Stimulated activated CD4-positive, alpha-beta T cell treated with anti-CD3 and anti-CD28 coated beads, TNF-alpha, amount 100 ng/mL, for 1 hour (primary cell): ENCODE measurements at places on chromosomes 2 and 18.
A peak's percentile ranks its signal among the peaks of the same experiment; 100 is the strongest.

- peak; percentile 3 for DNase-seq
These were observed 95.9 kb downstream of the NEB start for GRCh38 chr2:151638191-151638933.

DNA sequence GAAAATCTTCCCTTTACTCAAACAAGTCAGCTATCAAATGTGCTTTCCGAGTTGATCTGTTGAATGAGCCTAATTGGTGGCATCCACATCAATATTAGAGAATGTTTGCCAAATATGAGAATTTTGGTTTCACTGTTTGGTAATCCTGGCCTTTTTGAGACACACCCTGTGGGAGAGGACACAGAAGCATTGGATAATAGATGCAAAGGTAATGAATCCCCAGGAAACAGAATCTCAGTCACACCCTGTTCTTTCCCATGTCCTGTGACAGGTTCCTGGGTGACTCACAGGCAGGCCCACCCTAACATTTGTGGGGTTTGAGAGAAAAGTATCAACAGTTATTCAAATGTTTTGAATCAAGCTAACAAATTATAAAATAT lies 99.8 kb upstream of the PELI1 start:
- DNase-seq = no peak

DNA sequence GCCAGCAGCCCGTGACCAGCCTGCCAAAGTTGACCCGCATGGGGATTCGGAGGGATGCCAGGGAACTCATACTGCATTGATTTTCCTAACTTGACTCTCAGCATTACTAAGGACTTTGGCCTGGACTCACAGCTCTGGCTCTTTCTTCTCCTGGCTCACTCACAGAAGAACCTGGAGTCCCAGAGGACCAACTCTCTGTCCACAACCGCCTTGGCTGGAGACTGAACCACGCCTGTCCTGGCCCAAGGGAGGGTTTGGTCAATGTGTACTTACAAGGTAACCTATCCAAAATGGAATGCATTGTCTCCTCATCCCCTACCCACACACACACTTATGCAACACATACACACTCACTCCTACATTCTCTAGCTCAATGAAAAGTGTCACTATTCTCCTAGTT lies 135.6 kb upstream of the KLHL29 start:
- DNase-seq = no peak

GRCh38 chr2:116319935-116320334 lies 1494.6 kb upstream of the DDX18 start:
- no peak for DNase-seq

DNA sequence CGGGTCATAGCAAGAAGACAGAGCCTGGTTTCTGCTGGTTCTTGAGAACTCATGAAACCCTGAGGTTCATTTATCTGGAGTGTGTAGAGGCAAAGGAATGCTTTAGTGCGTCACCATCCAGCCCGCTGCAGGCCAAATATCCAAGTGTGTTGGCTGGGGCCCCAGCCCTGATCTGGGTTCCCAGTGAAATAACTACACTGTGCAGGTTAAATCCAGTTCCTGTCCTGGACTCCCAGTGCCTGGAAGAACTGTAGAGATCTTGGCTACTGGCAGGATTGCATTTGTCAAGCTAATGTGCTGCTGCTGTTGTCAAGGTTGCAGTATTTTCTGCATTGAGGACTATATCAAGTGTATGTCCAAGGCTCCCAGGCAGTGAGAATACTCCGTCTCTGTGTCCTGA lies 89.9 kb downstream of the MAPK4 start:
- no peak for DNase-seq

GRCh38 chr18:3093624-3094337 lies 80.8 kb upstream of the LPIN2 start:
- no peak for DNase-seq

DNA sequence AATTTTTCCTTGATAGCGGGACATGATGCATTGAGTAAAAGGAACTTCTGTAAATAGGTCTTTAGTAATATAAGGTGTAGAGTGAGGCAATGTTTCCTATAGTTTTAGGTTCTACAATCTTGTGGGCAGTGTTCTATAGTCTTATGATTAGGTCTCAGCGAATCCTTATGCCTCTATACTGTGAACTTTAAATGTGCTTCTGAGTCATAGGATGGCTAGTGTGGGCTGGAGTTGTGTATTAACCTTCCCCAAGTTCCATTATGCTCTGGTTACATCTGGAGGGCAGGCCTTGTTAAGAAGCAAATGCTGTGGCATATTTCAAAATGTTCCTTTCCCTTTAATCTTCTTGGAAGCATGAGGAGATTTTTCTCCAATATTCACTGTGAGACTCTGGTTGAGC lies 73.5 kb downstream of the ROCK2 start:
- no peak for DNase-seq

- no peak for DNase-seq
These were observed 11.5 kb downstream of the PGAP1 start for GRCh38 chr2:196914867-196915460.

GRCh38 chr18:22637787-22638186 lies 220.1 kb upstream of the CTAGE1 start:
- DNase-seq = no peak

GRCh38 chr2:201798252-201798913 lies 8.0 kb upstream of the CDK15 start:
- DNase-seq = no peak

- DNase-seq = no peak
These were observed 65.0 kb downstream of the LINC00305 start for GRCh38 chr18:64083916-64084315.

DNA sequence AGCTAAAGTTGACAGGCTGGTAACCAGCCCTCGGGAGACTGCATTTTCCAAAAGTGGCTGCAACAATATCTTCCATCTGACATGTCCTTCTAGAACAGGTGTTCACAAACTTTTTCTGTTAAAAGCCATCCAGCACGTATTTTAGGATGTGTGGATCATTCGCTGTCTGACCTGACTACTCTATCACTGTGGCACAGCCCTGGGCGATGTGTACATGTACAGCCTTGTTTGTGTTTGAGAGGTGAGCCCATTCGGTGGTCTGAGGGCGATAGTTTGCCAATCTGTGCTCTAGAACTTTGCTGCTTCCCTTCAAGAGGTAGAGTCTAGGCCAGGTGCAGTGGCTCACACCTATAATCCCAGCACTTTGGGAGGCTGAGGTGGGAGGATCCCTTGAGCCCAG lies 166.2 kb downstream of the TGIF1 start:
- no peak for DNase-seq

DNA sequence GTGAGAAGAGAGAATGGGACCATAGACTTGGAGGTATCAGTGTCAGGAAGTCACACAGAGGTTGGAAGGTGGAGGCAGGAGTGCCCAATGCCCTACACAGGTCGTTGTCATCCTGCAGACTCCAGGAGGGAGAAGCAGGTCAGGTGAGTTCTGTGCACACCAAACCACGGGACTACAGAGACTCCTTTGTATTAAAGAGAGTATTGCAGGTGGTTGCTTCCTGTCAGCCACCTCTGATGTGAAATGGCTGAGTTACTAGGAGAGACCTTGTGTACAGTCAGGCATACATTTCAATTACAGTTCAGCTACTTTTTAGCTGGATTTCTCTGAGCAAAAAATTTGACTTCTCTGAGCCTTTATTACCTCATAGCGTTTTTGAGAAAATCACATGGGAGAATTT lies 51.6 kb downstream of the SPP2 start:
- DNase-seq = no peak

GRCh38 chr2:50614056-50614455 lies 417.9 kb downstream of the NRXN1 start:
- no peak for DNase-seq

DNA sequence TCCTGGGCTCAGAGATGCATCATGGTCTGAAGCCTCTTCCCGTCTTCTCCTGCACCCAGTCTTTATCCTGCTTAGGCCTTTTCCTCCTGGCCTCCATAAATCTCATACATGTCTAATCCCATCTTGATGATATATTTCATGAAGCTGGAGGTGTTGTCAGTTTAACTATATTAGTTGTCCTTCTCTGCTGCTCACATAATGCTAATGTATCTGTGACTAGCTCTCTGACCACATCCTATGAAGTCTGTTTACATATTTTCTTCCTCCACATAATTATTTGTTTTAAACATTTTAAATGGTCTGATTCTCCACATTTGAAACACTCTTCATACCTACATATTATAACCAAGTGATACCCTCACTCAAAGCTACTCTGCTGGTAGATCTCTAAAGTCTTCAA lies 315.2 kb upstream of the RND3 start:
- DNase-seq = no peak

DNA sequence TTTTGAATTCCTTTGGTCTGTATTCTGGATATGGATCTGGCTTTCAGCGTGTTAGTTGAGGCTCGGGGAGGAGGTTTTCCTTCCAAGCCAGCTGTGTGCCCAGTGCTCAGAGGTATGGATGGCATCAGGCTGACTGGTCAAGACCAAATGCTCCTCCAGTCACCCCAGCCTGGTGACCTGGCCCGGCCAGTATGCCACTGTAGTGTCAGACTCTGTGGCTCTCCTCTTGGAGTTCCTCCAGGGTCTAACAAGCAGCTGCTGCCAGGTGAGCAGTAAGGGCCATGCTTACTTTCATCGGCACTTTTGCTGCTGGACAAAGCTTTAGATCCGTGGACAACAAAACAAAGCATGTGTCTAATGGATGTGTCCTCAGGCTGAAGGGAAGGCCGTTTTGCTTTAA lies 44.1 kb downstream of the CABLES1 start:
- DNase-seq = no peak

GRCh38 chr18:45015788-45016128 lies 335.1 kb downstream of the SETBP1 start:
- no peak for DNase-seq

GRCh38 chr2:237702441-237703391 lies 75.3 kb downstream of the LRRFIP1 start:
- DNase-seq = no peak

GRCh38 chr18:46257366-46257765 lies 153.2 kb downstream of the HAUS1 start:
- no peak for DNase-seq

DNA sequence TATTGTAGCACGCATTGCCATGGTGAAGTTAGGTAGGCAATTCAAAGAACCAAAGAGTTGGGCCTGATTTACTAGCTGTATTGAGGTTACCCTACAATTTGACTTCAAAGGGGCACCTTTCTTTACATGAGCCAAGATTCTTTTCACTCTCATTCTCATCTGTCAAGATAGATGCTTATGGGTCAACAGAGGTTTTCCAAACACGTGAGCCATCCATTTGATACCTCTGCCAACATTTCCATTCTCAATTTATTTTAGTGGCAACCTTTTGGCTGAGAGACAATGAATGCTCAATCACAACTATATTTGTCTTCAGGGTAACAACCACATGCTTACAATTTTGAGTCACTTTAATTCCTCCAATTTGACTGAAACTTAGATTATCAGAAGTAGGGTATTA lies 370.6 kb upstream of the CDH20 start:
- DNase-seq = no peak

- no peak for DNase-seq
These were observed 501 bp downstream of the LPIN1 start for GRCh38 chr2:11746807-11747459.

- DNase-seq = no peak
These were observed 126.3 kb downstream of the ALPK2 start for GRCh38 chr18:58502628-58503027.
